Kidney capillary endothelial cell (primary cell): ENCODE measurements at places on chromosomes 6 and 20.

DNA sequence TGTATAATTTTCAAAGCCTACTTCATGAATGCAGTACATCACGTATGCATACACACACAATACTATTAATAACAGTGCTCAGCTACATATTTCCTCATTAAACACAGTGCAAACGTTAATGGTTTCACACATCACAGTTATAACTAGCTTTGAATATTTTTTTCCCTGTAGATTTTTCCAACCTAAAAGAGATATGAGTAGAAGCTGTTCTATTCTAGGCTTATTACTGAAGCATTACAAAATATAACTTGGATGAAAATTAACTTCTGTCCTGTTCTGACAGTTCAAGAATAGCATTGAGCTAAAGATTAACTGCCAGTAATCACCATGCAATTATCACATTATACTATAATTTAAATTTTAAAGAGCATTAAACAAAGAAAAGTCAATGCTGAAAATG, 6.2 kb downstream of the LMBRD1 start:
- no peak for DNase-seq

DNA sequence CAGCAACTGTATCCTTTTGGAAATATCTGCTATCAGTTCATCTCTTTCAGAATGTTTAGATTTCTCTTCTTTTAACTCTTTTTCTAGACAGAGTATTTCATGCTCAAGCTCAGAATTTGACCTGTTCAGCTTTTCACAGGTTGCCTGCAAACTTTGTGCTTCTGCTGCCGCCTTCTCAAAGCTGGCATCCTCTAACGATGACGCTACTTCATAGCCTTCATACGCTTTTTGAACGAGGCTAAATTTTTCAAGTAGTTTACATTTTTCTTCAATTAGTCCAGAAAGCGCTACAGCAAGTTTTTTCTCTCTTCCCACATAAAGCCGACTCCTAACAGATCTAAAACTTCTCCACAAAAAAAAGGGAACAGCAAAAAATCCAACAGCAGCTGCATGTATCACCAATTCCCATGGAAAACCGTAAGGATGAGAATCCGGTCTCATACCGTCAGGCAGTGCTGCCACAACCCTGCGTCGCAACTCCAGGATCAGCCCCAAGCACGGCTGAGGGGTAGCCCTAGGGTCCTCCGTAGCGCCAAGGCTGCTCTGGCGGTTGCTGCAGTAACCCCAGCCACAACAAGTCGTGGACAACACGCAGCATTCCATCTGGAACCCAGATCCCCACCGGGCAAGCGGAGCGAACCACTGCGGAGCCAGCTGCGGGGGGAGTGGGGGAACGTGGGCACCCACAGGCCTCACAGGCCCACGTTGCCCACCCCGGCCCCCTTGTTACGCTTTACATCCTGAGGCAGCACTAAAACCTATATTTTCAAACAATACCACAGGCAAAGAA, 30.6 kb downstream of the DACT2 start:
- DNase-seq: no peak

GRCh38 chr6:148064406-148065134, 278.1 kb upstream of the SASH1 start:
- peak; percentile 7 for DNase-seq

GRCh38 chr6:115271434-115271833, 789.3 kb downstream of the FRK start:
- no peak for DNase-seq

DNA sequence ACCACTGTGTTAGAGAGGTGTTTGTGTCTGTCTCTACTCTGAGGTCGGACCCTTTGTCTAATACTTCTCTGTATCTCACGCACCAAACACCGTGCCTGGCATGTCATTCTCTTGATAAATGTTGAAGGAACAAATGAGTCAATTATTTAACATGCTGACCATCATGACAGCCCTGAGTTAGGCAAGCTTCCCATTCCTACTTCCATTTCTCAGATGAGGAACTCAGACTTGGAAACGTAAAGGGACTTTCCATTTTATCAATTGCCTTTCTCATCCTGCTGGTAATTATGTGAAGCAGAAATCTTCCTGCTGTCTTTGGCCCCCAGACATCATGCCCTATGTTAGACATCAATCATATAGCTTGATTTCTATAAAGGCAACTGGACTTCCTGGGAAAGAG, 227.0 kb upstream of the ECI2 start:
- DNase-seq: no peak

GRCh38 chr6:71446470-71446869, 157.9 kb downstream of the OGFRL1 start:
- no peak for DNase-seq

GRCh38 chr20:4613718-4614620, 107.7 kb upstream of the PRND start:
- DNase-seq: peak; percentile 48

DNA sequence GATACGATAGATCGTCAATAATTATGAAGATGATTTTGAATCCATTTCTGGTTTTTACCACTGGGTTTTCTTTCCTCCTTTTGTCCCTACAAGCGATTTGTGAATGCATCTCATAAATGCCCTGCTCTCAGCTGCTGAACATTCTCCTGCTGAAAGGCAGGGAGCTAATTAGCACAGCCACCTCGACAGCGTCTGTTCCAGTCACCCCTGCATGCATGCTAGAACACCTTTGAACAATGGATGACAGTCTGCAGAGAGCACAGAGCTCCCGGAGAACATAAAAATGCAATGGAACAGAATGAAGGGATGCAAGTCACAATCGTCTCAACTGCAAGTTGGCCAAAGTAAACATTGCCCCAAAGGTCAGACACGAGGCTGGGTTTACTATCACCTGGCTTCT, 105.8 kb downstream of the SLC35B3 start:
- no peak for DNase-seq

- no peak for DNase-seq
Observed at GRCh38 chr20:53691060-53691810, 97.6 kb upstream of the ZNF217 start.

DNA sequence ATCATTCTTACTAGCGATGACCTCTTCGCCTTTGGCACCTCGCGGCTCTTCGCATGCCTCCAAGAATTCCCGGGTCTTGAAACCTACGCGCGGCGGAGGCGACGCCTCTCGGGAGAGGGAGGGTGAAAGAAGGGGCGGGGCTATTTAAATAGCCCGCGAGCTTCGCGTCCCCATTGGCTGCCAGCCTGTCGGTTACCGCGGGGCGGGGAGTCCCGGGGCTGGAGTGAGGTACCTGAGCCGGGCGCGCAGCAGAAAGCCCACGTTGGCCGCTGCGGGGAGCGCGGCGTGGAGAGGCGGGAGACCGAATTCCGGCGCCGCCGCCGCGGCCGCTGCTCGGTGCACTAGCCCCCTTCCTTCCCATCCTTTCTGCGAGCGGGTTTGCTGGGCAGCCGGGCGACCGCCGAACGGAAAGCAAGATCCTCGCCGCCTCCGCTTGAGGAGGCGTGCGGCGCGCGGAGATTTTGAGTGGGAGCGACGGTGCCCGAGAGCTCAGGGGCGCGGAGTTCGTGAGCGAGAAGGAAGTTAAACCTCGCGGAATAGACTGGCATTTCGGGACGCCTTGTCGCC, at the start of gene BMP6:
BMP6 (plus strand) TSS at position 251 of the 567 bp plus-strand sequence. CDS start 857 bp downstream, outside the sequence.
- DNase-seq: peak; percentile 90

DNA sequence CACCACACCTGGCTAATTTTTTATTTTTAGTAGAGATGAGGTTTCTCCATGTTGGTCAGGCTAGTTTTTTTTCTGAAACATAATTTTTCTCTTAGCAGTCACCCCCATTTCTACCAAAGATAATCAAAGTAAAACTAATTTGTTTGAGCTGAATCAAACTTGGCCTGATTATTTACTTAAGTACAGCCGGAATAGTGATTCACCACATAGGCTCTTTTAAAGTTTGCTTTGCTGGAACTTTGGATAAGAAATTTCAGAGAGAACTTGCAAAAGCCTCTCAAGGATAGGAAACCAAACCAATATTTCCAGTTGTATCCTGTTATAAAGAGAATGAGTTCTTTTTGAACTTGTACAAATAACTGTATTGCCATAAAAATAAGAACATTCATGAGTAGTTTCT, 105.0 kb upstream of the SYNCRIP start:
- DNase-seq: no peak

- no peak for DNase-seq
Observed at GRCh38 chr6:14254505-14254904, 136.9 kb downstream of the CD83 start.

DNA sequence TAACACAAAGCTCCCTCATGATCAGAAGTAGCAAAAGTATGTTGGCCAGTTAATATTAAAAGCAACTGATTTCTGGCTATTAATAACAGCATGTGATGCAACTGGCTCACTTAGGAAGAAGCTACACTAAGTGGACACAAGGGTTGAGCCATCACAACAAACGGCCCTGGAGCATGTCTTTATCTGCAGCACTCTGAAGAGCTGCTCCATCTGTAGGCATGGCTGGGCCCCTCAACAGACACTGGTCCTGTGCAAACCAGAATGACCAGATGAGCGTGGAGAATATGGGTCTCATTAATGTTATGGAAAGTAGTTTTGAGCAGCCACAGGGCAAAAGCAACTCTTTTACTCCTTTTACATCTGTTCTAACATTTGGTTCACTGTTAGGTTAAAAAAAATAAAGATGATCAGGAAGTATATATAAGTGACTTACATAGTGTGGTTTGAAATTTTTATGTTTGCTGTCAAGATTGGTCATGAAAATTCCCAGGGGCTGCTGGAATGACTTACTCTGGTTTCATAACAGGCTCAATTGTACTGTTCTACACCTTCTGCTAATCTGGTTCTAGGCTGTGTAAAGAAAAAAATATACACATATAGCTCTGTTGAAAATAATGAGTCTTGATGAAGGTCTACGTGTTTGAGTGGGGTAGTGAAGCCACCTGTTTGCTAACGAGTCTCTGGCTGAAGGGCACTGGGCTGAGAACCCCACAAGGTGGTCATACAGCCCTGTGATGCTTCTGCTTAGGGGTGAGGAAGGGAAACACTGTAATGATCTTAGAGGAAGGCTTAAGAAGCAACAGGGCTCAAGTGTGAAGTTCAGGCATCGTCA, 58.1 kb downstream of the INSM1 start:
- DNase-seq: no peak

DNA sequence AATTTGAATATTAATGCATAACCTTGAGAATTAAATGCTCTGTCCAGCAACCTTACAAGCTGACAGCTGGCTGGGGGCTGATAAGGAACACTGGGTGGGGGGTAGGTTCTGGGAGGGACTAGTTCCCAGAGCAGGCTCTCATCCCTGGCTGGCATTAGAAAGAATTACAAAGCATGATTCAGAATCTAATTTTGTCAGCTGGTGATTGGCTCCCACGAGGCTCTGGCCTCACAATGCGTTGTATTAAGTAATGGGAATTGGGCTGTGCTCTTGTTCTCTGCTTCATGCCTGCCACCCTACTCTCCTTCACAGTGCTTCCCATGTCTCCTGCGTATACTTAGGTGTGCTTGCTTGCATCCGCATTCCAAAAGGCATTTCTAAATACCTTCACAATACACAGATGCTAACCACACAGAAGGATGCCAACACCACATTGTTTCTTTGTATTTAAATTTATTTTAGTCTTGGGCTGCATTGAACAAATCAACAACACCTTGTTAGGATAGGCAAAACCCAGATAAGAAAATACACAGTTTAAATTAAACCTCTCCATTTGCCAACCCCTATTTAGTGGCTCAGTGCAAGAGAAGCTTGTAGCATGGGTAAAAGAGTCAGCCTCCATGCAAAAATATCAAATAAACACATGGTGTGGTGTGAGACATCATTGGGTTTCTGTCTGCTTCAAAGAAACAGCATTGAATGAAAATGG, 434.5 kb upstream of the JAG1 start:
- no peak for DNase-seq

GRCh38 chr6:138631566-138631965, 132.3 kb upstream of the NHSL1 start:
- DNase-seq: no peak

DNA sequence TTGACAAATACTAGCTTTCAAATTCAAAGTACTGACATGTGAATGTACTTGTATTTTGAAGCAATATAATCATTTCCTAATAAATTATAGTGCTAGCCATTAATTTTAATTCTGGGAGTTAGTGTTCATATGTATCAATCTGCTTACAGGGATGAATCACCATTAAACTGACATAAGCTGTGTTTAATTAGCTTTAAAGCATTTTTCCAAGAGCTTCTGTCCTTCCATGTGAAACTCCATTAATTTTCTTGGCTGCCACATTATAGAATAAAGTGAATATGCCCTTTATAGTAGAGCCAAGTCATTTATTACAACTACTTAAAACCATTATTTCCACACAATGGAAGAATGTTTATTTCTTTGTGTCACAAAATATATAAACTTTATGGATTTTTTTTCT, 150.8 kb downstream of the COL21A1 start:
- no peak for DNase-seq

DNA sequence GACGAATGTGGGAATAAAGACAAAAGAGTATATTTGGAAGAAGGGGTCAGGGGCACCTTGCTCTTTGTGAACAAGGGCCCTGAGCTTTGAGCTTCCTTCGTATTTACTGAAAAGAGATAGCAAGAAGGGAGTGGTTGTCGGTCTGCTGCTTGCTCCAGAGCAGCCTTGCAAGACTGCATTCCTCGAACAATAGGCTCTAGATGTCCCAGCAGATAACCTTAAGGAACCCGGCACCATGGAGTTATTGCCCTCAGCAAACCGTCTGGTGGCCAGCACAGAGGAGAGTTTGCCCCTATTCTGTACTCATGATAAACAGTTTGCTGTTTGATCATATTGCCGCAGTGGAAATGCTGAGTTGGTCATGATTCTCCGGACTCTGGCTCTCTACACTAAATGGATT, 22.7 kb downstream of the HLA-DRB1 start:
- no peak for DNase-seq

DNA sequence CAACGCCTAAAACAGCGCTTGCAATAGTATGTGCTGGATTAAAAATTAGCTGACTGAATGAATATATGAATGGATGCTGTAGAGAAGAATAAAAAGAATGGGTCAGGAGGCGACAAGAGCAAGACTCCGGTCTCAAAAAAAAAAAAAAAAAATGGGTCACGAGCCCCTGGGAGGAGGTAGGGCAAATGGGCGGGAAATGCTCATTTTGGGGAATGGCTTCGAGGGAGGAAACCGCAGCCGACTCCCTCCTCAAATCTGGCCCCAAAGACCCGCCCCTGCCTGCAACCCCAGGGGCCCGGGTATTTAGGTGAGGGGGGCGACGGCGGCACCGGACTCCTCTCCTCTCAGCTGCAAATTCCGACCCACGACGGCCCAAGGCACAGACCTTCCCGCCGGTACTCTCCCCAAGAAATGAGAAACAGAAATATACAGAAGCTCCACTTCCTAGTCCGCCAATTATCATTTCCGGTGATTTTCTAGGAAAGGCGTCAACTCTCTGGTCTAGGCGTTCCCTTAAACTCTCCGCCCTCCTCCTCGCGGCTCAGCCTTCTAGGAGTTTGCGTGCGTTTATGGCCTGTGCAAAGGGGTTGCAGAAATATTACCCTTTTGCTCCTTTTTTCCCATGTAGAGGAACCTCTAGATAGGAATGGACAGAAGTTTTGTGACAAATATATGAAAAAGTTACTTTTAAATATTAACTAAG, at the start of gene ZNF311:
ZNF311 (minus strand) TSS at position 133 of the 703 bp plus-strand sequence. CDS start 1,361 bp downstream, outside the sequence.
- DNase-seq: peak; percentile 65

- DNase-seq: no peak
Observed at GRCh38 chr6:77462359-77463307, 658 bp downstream of the HTR1B start.
